NCI-H1417 treated with DMSO at 0.1 percent for 48 hours (cell line): ENCODE measurements at places on chromosomes 4 and X.

- DNase-seq, result no peak
Measured at GRCh38 chr4:148057516-148057915, 325.6 kb downstream of the ARHGAP10 start.

DNA sequence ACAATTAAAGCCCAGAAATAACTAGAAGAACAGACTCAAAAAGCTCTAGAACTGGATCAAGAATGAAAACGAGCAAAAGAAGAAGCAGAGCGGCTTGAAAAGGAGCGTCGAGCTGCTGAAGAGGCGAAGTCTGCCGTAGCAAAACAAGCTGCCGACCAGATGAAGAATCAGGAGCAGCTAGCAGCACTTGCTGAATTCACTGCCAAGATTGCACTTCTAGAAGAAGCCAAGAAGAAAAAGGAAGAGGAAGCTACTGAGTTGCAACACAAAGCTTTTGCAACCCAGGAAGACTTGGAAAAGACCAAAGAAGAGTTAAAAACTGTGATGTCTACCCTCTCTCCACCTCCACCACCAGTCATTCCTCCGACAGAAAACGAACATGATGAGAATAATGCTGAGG is 56.1 kb upstream of the PPP4R3C start:
- DNase-seq, result no peak

- DNase-seq, result no peak
Measured at GRCh38 chr4:73816814-73817213, 19.7 kb upstream of the CXCL6 start.

GRCh38 chr4:178836865-178837264 is 1394.6 kb upstream of the AGA start:
- DNase-seq, result no peak

DNA sequence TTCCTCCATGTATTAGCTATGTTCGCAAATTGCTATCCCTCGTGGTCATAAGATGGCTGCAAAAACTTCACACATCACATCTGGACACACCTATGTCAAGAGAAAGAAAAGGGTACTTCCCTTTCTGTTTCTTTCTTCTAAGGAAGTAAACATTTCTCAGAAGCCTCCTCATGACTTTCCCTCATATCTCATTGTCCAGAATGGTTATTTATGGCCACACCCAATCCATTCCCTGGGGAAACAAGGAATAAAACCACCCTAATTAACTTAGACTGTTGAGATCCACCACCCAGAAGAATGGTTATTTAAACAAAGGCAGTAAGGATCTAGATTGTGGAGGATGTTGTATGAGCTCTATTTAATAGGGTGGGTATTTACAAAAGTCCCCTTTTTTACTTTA is 160.8 kb upstream of the LNX1 start:
- no peak for DNase-seq

DNA sequence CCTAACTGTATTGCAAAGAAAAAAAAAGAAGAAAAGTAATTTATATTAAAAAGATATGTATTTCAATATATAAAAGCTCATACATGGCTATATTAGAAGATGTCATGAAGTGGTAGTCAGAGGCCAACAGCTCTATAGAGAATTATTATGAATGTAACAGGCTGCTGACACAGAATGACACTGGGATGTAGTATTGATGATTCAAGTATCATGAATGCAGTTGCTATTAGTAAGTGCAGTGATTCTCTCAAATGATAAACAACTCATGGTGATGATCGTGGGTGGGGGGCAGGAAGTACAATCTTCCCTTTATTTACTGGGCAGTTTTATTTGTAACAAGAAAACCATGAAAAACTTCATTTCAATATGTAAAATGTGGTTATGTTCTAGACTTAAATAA is 124.6 kb downstream of the COL4A6 start:
- DNase-seq, result no peak

- DNase-seq, result no peak
Measured at GRCh38 chr4:148982200-148982599, 540.0 kb upstream of the NR3C2 start.

DNA sequence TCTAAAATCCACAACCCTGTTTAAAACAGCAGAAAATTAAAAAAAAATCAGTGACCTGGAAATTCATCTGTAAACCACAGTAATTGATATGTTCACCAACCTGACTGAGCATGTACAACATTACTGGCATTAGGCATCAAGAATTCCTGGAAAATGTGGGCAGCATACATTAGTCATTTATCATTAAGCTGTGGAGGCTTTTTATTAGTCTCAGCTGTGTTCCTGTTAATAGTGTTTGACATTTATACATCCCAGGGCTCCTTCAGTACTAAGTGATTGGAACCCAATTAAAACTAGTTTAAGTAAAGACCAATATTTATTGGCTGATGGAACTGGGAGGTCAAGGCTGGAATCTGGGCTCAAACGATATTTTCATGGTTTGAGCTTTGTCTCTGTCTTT is 227.3 kb upstream of the GIMD1 start:
- DNase-seq, result no peak

- DNase-seq, result no peak
Measured at GRCh38 chr4:34771632-34772031, 1472.7 kb downstream of the ARAP2 start.

DNA sequence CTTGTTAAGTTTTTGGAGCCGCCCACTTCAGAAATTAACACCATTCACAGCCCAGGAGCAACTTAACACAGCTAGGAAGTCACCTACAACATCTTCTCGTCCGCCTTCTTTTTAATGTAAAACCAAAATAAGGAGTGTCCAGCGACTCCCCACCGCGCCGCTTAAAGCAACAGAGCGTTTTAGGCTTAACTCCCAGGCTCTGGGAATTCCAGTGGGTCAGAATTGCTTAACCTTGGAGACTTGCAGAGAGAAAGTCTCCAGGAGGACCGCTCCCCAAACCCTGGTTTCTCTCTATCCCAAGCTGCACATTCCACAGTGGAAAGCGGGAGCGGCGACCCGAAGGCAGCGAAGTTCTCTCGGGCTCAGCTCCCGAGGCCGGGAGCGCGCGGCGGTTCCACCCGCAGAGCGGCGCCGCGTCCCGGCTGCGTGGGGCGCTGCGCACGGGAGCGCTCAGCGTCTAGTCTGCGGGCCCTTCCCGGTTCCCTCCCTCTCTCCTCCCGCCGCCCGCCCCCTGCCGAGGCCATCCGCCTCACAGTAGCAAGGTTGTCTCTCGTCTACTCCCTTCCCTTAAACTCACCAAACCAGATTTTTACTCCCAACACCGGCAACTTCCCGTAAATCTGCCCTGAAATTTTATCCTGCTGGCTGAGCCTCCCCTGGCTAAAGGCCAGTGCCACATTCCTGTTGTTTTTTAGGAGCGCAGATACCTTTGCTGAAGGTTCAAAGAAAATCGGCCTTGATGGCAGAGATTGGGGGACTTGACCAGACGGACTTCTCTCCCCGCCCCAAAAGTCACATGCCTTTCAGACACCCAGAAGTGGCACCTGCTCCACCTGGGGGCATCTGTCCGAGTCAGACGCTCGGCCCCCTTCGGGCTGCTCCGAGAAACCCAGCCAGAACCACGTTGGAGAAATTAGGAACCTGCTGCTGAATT is at the start of gene RBM47:
Gene RBM47, minus strand, starts transcription at position 464 of the 934 bp plus-strand sequence. CDS start 190,971 bp downstream, outside the sequence.
- DNase-seq, result no peak

- no peak for DNase-seq
Measured at GRCh38 chr4:153529646-153530045, 63.5 kb downstream of the TMEM131L start.

DNA sequence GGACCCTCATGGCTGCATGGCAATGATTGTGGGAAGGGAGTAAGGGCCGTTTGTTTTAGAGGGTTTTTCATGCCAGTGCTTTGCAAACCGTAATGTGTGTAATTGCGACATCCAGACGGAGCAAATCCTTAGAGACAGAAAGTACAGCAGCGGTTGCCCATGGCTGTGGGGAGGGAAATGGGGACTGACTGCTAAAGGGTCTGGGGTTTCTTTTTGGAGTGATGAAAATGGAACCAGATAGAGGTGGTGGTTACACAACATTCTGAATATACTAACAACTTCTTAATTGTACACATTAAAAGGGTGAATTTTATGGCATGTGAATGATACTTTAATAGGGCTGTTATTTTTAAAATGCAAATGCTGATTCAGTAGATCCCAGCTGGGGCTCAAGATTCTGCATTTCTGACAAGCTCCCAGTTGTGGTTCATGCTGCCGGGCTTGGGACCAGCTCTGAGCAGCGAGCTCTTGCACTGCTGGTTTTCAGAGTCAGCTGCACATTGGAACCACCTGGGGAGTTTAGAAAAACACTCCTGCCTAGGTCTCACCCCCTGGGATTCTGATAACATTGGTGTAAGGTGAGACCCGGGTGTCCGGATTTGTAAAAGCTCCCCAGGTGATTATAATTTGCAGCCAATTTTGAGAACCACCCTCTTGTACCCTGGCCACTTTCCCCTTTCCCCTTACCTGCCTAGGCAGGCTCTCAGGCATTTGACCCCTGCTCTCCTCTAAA is 47.7 kb downstream of the PRPS1 start:
- no peak for DNase-seq

GRCh38 chrX:69226459-69227158 is 61.4 kb upstream of the PJA1 start:
- no peak for DNase-seq

GRCh38 chrX:44143061-44143602 is 169.9 kb upstream of the NDP start:
- no peak for DNase-seq

DNA sequence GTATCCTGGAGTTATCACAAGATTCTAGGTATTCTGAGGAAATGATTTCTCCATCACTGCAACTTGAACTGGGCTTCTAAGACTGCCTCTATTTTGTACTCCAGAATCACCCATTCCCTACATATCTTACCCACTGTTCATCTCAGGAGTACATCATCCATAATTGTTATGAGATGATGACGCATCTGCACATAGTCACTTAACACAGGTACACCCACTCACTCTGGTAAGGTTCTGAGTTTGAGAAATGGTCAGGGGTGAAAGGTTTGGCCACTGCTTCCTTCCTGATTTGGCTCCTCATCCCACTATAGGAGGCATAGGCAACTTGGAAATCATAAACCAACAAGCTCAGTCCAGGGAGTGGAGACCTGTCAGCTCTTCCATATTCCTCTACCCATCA is 143.9 kb downstream of the GLRA2 start:
- DNase-seq, result no peak

- DNase-seq, result no peak
Measured at GRCh38 chrX:18961686-18962085, 22.2 kb downstream of the PHKA2 start.

DNA sequence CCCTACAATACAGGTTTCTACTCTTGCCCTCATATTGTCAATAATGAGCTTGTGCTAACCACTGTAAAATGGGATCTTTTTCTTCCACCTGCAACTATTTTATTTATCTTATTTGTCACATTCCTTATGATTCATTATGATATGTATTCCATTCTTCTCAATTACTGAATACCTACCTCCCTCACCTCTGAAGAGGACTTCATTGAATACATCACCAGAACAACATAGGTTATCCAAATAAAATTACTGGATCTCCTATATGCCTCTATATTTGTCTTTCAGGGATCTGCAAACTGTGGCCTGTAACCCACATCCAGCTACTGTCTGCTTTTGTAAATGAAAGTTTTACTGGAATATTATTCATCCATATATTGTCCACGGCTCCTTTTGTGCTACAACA is 41.3 kb downstream of the STPG2 start:
- no peak for DNase-seq

DNA sequence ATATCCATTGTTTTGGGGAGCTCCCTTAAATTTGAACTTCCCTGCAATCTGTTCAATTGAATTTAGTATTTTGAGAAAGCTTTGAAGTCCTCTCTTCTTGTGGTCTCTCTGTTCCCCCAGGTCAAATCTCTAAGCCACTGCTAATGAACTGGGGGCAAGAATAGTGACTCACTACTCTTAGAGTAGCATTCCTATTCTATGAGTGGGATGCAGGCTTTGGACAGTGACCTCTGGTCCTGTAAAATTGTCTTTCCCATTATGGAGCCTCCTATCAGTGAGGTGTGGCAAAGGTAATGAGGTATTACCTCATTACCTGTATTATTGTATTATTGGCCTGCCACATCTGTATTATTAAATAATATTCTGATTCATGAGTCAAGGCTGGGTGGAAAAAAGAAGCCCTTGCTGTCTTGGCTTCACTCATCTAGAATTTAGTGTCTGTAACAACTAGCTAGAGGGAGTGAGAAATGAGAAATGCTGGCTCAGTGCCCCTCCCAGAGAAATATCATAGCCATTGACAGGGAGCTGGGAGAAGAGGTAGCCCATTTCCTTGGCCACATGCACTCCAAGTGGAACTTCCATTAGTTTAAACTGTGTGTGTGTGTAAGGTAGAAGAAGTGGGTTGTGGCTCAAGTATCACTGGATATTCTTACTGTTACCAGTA is 393.9 kb upstream of the CTSO start:
- no peak for DNase-seq

- DNase-seq, result no peak
Measured at GRCh38 chr4:145545538-145546174, 64.0 kb downstream of the SMAD1 start.

GRCh38 chr4:5626913-5627312 is 81.4 kb downstream of the EVC2 start:
- DNase-seq, result no peak

- DNase-seq, result no peak
Measured at GRCh38 chrX:149563359-149563758, 13.6 kb upstream of the HSFX3 start.

DNA sequence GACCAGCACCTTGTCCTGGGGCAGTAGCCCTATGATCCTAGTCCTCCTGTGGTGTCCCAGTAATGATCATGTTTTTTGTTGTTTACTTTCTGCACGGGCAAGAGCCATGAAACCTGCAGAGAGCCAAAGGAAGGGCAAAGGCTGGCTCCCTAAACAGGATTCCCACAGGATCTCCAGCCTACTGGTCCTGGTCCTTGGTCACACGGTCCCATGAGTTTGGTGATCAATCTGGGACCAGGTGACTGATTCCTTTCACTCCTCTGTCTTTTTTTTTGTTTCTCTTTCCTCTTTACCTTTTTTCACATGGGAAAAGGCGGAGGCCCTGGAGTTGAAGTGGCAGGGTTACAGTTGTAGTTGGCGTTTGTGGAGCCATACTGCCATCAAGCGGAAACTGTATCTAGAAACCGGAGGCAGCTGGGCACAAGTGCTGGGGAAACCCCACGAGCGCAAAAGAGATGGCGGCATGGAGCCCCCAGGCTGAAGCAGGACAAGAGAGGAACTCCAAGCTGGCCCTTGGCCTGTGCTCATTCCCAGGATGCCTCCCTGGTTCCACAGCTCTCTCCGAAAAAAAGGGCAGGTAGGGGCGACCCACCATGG is 34.6 kb downstream of the NBDY start:
- no peak for DNase-seq

DNA sequence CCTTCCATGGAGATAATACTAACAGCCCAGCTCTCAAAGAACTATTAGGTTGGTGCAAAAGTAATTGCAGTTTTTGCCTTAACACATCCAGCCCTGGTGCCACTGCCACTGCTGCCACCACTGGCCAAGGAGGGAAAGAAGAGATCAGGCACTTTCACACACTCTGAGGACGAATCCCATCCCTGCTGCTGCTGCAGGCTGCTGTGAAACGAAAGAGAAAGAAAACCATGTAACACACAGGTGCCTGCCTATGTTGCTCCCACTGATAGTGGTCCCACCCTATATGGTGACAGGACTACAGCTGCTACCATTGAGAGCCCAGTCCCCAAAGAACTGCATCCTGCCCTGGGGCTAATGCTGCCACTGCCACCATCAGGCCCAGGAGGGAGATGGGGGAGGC is 35.1 kb downstream of the TMLHE start:
- no peak for DNase-seq
